Activated T-helper 17 cell treated with anti-CD3 and anti-CD28 coated beads, Interleukin-2, amount 50 U/mL, for 72 hours (primary cell): ENCODE measurements at places on chromosomes 12 and 14. TPM values are rescaled to one million over a fixed set of nuclear protein-coding genes. Genes with fewer than 3 reads are reported as not detected.

DNA sequence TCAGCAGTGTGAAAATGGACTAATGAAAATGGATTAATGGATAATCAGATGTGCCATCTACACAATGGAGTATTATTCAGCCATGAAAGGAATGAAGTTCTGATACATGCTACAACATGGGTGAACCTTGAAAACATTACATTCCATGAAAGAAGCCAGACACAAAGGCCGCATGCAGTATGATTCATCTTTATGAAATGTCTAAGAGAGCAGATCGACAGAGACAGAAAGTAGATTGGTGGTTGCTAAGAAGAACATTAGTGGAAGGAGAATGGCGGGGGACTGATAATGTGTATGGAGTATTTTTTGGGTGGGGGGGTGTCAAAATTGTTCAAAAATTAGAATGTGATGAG, 47.3 kb downstream of the PRKAB1 start:
- no peak for ATAC-seq

DNA sequence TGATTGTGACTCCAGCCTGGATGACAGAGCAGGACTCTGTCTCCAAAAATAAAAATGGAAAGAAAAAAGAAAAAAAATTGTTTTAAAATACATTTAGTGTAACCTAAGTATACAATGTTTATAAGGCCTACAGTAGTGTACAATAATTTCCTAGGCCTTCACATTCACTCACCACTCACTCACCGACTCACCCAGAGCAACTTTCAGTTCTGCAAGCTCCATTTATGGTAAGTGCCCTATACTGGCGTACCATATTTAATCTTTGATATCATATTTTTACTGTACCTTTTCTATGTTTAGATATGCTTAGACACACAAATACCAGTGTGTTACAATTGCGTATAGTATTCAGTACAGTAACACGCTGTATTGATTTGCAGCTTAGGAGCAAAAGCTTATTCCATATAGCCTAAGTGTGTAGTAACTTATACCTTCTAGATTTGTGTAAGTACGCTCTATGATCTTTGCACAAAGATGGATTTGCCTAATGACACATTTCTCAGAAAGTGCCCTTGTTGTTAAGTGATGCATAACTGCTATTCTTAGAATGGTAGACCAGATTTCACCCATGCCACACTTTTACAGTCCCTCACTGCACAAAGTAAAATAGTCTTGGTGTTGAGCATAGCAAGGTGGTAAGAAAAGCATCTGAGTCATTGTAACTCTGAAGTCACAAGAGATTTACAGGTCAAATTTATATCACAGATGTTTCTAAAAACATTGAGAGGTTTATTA, 151.9 kb downstream of the LRRK2 start:
- ATAC-seq = no peak

- no peak for ATAC-seq
Measured at GRCh38 chr12:123122626-123123025, 28.3 kb downstream of the PITPNM2 start.

DNA sequence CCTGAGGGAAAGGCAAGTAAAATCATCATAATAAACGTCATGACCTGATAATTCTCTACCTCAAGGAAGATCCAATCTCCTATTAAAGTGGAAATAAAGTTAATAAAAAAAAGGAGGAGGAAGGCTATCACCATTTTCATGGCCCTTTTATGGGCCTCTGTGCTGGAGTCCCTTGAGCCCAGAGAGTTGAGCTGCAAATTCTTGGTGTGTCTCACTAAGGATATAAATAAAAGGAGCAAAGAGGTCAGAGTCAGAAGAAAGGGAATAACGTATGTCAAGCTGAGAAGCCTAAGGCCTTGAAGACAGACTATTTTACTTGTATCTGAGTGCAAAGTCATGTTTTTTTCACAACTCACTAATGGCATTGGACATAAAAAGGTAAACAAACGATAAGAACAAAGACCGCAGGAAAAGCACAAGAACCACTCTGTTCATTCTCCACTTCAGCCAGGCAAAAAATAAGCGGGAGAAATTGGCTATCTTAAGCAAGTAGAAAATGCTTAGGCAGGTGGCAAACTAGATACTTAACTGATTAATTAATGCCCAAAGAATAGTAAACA, 12.0 kb upstream of the SMIM10L1 start:
- no peak for ATAC-seq

GRCh38 chr12:132433641-132434395, 56.1 kb upstream of the FBRSL1 start:
- no peak for ATAC-seq

GRCh38 chr12:69415471-69416275, 54.5 kb upstream of the FRS2 start:
- ATAC-seq = no peak

- ATAC-seq = no peak
Measured at GRCh38 chr12:91846466-91847055, 299.1 kb downstream of the BTG1 start.

- no peak for ATAC-seq
Measured at GRCh38 chr14:87852107-87852506, 140.9 kb downstream of the GALC start.

- ATAC-seq = no peak
Measured at GRCh38 chr14:49494836-49495235, 91.3 kb downstream of the RPS29 start.

DNA sequence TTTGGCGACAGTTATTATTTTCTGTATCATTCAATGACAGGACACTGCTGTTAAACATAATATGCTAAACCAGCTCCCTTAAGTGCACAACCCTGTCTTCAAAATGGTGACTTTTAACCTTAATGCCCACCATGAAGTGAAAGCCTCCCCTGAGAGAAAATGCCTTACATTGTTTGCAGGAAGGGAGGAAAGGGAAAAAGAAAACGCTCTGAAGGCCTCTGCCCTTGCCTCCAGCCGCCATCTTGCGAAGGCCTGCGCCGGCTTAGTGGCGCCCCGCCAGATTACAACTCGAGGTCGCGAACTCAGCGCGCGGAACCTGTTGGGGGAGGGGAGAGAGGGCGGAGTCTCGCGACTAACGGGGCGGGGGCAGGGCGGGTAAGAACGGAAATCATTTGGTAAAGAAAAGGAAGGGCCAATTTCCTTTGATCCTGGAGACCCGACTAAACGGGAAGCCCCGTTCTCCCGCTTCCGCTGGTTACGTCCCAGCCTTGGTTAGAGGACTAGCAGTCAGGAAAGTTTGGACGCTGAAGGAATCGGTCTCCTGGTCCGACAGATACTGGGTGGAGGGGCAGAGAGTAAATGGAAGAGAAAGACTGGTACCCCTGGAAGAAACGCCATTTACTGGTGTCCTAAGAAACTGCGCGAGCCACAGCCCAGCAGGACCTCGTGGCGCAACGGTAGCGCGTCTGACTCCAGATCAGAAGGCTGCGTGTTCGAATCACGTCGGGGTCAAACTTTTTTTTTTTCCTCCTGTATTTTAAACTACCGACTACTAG, 11.6 kb upstream of the TMPO start:
- ATAC-seq = peak; percentile 69

GRCh38 chr14:76937181-76938091, 91.1 kb downstream of the IRF2BPL start:
- no peak for ATAC-seq

GRCh38 chr14:58455593-58456265, 28.2 kb downstream of the KIAA0586 start:
- ATAC-seq = no peak

GRCh38 chr14:62189698-62190097, 427.5 kb downstream of the SNAPC1 start:
- ATAC-seq = no peak

DNA sequence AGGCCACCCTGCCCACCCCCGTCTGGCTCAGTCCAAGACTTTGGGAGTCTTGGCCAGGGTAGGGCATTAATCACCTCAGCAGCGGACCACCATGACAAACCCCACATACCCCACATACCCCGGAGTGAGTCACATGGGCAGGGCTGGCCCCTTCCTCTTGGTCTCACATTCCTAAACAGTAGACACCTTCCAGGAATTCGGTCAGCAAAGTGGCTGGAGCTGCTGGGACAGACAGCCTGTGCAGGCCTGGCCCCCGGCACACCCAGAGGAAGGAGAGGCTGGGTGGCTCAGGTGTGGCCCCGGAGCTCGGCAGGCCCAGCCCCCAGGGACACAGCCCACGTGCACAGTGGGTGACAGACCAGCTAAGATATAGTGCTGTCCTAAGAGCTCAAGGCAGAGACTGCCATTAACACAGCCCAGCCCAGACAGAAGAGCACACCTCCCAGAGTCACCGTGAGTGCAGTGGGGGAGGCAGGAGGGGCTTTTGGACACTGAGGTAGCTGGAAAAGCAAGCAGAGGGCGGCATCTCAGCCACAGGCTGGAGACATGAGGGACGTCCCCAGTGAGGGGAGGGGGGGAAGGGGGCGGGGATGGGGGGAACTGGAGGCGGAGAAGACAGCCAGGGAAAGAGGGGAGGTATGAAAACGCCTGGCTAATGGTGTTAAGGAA, 24.0 kb downstream of the CCDC85C start:
- no peak for ATAC-seq

DNA sequence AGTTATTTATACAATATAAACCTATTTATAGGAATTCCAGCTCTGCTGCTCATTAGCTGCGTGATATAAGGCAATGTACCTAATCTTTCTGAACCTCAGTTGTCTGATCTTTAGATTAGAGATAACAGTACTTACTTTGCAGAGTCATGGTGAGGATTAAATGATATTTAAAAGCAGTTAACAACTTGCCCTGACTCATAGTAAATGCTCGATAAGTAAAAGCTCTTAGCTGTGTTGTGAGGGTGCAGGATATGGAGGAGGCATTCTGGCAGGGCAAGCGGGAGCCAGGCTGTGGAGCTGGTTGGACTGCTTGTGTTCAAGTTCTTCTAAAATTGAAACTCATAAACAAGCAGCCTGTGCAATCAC, 140.0 kb upstream of the PRICKLE1 start:
- no peak for ATAC-seq

GRCh38 chr14:68703093-68703492, 89.8 kb downstream of the ZFP36L1 start:
- ATAC-seq = peak; percentile 99

DNA sequence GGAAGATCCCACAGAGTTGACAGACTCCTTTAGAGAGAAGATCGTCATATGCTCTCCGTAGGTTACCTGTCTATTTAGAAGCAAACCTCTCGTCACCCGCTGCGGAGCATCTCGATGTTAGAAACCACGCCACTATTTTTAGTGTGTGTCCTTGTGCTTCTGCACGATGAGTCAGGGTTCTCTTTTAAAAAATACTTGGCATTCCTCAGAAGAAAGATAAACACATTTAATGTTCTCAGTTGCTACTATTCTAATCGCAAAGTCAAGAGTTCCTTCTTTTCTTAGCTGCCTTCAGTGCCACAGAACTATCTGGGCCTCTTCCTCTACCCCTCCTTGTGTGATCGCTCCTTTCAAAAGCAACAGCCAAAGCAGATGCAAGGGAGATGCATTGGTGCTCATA, 192.4 kb downstream of the PELI2 start:
- no peak for ATAC-seq

DNA sequence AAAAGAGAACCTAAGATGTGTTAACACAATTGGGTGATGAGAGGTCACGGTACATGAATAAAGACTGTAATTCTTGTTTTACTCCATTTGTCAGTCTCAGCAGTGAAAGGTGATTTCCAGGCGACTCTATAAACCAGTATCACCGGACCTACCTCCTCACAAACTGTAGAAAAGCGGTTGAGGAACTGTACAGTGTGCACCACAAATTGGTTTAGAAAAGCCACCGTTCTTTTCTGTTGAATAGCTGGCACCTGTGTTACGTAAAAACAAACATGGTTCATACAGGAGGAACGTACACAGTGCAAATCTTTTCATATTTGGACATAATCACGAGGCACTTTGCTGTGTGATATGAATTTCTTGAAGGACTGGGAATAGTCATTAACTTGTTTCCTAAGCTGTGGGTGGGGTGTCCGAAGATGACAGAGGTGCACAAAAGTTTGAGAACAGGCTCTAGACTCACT, 663 bp downstream of the WASHC3 start:
- peak; percentile 54 for ATAC-seq

GRCh38 chr14:105384605-105385321, 13.6 kb upstream of the TEX22 start:
- ATAC-seq = no peak

- no peak for ATAC-seq
Measured at GRCh38 chr14:75109877-75110276, 17.0 kb downstream of the NEK9 start.

- no peak for ATAC-seq
Measured at GRCh38 chr12:56720731-56721151, 4.4 kb downstream of the NACA start.

- ATAC-seq = no peak
Measured at GRCh38 chr14:76486251-76486743, 110.4 kb downstream of the ESRRB start.

GRCh38 chr12:112812600-112813406, 21.3 kb downstream of the RPH3A start:
- no peak for ATAC-seq

DNA sequence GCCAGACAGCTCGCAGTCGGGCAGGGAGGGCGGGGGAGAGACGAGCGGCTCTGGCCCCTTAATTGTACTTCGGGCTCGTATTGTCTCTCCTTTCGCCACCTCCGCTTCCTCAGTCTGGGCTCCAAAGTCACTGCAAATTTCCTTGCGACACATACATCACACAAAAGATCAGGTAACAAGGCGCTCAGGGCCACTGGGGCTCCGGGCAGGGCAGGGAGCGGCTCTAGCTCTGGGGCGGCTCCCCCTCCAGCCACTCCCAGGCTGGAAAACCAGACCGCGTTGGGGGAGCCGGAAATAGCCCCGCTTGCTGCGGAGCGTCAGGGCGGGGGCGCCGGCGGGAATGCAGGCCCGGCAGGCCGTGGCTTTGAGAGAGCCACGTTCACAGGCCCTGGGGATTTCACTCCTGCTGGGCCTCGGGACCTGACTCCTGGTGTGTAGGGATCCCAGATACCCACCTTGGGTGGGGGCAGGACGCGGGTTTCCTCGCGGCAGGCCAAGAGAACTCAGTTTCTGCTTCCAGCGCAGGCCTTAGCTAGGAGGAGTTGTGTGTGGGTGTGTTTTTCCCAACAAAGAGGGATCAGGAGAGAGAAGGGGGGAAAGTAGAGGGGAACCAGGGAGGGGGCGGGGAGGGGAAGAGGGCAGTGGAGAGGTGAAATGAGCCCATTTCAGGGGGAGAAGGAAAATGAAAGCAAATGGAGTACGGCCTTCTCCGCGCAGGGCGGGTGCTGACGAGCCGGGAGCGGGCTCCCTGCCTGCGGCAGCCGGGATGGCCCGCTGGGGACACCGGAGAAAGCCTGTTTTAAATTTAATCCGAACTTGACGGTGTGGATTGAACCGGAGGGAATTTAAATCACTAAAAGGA, 4.4 kb upstream of the HOXC9 start:
- ATAC-seq = peak; percentile 53

GRCh38 chr14:100571837-100572236, 15.4 kb downstream of the BEGAIN start:
- no peak for ATAC-seq

GRCh38 chr12:69527506-69528272, 57.5 kb downstream of the FRS2 start:
- peak; percentile 57 for ATAC-seq

The BEGAIN gene
- total RNA-seq = 2.4 TPM

The FAM181A gene
- not detected for total RNA-seq

The SDR9C7 gene
- total RNA-seq = not detected

The IL31 gene
- not detected for total RNA-seq

The SLC41A2 gene
- 52.8 TPM for total RNA-seq

The TBX3 gene
- total RNA-seq = not detected

The TAS2R19 gene
- 3.9 TPM for total RNA-seq

The CCDC85C gene
- total RNA-seq = 3.4 TPM

The GLI1 gene
- 0.48 TPM for total RNA-seq

The KLRG1 gene
- 4.8 TPM for total RNA-seq

The FERMT2 gene
- 1.3 TPM for total RNA-seq

The LARP4 gene
- 35.2 TPM for total RNA-seq

The CCDC91 gene
- total RNA-seq = 27.4 TPM

The MSRB3 gene
- total RNA-seq = not detected

The PLEKHG7 gene
- total RNA-seq = not detected

The MYF6 gene
- not detected for total RNA-seq
